ENCODE measurements at places on chromosomes 1 and 21.

- DNase-seq = no peak
These were observed 483.9 kb downstream of the DISC1 start for GRCh38 chr1:232110281-232111090.

DNA sequence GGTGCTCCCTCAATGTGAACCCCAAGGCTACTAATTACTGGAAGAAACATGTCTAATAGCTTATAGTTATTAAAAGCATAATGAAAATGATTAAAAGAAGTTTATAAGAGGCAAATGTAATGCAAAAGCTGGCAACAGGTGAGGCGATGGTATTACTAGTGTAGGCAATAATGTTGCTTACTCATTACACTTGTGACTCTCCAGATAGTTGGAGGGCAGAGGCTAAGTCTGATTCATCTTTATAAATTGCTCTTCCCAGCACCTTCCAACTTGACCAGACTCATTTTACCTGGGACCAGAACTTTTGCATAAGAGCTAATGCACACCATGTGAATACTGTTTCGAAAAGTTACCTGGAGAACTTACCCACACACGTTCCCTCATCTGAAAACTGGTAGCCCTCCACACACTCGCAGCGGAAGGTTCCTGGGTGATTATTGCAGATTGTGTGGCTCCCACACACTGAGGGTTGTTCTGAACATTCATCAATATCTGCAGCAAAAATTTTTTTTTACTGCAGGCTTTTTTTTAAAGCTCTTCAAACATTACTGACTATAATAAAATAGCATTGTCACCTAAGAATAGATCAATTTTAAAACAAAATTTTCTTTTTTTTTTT lies 48.0 kb downstream of the NID1 start:
- no peak for DNase-seq

GRCh38 chr1:162003061-162003829 lies 20.4 kb downstream of the OLFML2B start:
- no peak for DNase-seq

- no peak for DNase-seq
These were observed 24.4 kb downstream of the KCNA2 start for GRCh38 chr1:110581682-110582145.

- DNase-seq = no peak
These were observed 128.3 kb downstream of the NOS1AP start for GRCh38 chr1:162197615-162198421.

DNA sequence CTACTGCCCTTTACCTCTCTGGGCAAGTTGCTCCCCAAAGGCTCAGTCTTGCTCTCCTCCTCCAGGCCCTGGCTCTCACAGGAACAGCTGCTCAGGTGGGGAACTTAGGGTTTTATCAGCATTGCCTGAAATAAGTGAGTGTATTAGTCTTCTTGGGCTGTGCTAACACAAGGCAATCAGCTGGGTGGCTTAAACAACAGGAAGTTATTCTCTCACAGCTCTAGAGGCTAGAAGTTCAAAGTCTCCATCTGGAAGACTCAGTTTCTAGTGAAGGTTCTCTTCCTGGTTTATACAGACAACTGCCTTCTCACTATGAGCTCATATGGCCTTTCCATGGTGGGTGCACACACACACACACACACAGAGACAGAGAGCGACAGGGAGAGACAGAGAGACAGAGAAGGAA lies 2.8 kb upstream of the CD1C start:
- DNase-seq = no peak

- no peak for DNase-seq
These were observed 295.4 kb downstream of the AGBL4 start for GRCh38 chr1:49728377-49728776.

DNA sequence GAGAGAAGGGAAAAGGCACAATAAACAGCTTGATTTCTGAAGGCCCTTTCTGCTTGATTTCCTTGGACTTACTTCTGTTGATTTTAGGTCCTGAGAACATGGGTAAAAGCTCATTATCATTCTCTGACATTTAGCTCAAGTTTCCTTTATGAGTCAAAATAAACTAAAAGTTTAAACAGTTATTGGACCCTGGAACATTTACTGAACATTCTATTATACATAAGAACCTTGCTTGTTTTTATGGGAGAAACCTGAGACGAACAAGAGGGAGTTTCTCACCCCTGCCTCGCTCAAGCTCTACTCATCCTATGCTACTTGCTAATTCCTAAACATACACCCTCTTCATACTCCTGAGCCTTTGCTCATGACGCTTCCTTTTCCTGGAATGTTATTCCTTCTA lies 538.3 kb upstream of the PKN2 start:
- DNase-seq = no peak

- no peak for DNase-seq
These were observed 157.8 kb downstream of the SDCCAG8 start for GRCh38 chr1:243413431-243414151.

DNA sequence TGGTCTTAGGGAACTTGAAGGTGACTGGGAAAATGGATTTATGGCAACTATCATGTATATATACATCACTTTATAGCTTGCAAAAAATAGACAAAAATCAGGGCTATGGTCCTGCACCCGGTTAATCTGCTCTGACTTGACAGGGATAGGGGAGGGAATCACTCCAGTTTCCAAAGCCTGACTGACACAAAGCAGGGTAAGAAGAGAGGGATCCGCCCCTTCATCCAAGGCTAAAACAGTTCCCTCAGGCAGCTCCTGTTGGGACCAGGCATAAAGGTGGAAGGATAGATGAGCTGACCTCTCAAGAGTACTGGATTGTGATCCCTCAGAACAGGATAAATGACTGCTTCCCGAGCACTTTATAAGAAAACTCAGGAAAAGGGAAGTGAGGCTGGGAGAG lies 1.4 kb downstream of the PBXIP1 start:
- DNase-seq = no peak

- peak; percentile 78 for DNase-seq
These were observed 3.4 kb downstream of the ADGRB2 start for GRCh38 chr1:31760471-31761470.

GRCh38 chr1:76769911-76770310 lies 97.4 kb upstream of the ST6GALNAC5 start:
- no peak for DNase-seq

GRCh38 chr1:32806290-32806689 lies 10.9 kb downstream of the YARS1 start:
- no peak for DNase-seq

Data from CD4-positive, alpha-beta T cell treated with Interferon gamma for 1 hour (primary cell).